SK-N-SH (cell line): ENCODE measurements at places on chromosomes 1 and 21.
A peak's percentile ranks its signal among the peaks of the same experiment; 100 is the strongest.

DNA sequence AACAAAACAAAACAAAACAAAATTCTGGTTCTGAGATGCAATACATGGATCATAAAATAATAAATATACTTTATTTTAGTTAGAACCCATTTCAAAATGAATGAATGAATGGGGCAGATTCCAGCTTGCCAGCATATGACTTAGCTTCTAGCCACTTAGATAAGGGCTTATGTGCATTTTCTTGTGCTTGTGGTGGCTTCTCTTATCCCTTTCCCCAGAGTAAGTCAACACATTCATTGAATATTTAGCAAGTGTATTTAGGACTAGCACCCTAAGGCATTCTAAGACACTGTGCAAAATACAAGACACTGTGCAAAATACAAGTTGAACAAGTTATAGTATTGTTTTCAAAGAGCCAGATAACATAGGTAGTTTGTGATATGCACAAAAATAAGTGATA is 4.7 kb downstream of the ADIPOR1 start:
- no peak overlapping the region for H3K27ac ChIP-seq
- H3K36me3 ChIP-seq, result peaks cover 21% of the 10 kb centered on the region
- no peaks in the 10 kb centered on the region for H3K27me3 ChIP-seq
- H3K4me3 ChIP-seq, result no peak overlapping the region
- no peak for DNase-seq

- H3K36me3 ChIP-seq, result no peaks in the 10 kb centered on the region
- DNase-seq, result no peak
- H3K4me1 ChIP-seq, result no peaks in the 10 kb centered on the region
Observed at GRCh38 chr1:44408632-44409602, 3.9 kb downstream of the RNF220 start.

DNA sequence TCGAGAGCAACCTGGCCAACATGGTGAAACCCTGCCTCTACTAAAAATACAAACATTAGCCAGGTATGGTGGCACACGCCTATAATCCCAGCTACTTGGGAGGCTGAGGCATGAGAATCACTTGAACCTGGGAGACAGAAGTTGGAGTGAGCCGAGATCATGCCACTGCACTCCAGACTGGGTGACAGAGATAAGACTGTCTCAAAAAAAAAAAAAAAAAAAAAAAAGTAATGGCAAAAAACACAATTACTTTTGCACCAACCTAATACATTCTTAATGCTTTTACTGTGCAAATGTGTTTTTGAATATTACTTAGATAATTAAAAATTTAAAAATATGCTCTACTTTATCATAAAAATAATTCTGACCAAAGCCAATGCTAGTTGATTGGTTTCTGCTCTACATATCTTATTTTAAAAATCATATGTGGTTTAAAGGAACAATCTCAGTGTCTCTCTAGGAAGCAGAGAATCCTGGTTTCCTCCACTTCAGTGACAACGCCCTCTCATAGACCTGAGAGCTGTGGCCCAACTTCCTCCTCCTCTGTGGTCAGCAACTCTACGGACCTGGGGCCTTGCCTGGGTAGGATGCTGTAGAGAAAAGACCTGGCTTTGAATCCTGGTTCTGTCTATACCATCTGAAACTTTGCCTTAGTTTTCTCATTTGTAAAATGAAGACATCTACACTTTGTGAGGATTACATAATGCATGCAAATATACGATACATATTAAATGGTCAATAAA is 64.7 kb downstream of the TGFBR3 start:
- DNase-seq, result no peak
- no peaks in the 10 kb centered on the region for H3K4me1 ChIP-seq
- H3K27ac ChIP-seq, result no peak overlapping the region
- H3K27me3 ChIP-seq, result peaks cover 17% of the 10 kb centered on the region; the same call in 1 of the 2 replicates

- no peak overlapping the region for H3K27ac ChIP-seq
- H3K27me3 ChIP-seq, result no peaks in the 10 kb centered on the region; the same call in 1 of the 2 replicates
- H3K4me3 ChIP-seq, result no peak overlapping the region
- DNase-seq, result no peak
Observed at GRCh38 chr1:165364568-165365133, 8.1 kb upstream of the LMX1A start.

- H3K27me3 ChIP-seq, result no peaks in the 10 kb centered on the region
- H3K4me1 ChIP-seq, result no peaks in the 10 kb centered on the region; the same call in 1 of the 2 replicates
- no peak for DNase-seq
- no peak overlapping the region for H3K4me3 ChIP-seq
- H3K27ac ChIP-seq, result no peak overlapping the region
Observed at GRCh38 chr1:193634470-193634869, 448.1 kb upstream of the B3GALT2 start.

GRCh38 chr1:87061742-87062156 is 147.3 kb downstream of the HS2ST1 start:
- no peak overlapping the region for H3K4me3 ChIP-seq
- DNase-seq, result no peak
- no peaks in the 10 kb centered on the region for H3K36me3 ChIP-seq
- H3K4me1 ChIP-seq, result no peaks in the 10 kb centered on the region
- no peaks in the 10 kb centered on the region for H3K27me3 ChIP-seq

DNA sequence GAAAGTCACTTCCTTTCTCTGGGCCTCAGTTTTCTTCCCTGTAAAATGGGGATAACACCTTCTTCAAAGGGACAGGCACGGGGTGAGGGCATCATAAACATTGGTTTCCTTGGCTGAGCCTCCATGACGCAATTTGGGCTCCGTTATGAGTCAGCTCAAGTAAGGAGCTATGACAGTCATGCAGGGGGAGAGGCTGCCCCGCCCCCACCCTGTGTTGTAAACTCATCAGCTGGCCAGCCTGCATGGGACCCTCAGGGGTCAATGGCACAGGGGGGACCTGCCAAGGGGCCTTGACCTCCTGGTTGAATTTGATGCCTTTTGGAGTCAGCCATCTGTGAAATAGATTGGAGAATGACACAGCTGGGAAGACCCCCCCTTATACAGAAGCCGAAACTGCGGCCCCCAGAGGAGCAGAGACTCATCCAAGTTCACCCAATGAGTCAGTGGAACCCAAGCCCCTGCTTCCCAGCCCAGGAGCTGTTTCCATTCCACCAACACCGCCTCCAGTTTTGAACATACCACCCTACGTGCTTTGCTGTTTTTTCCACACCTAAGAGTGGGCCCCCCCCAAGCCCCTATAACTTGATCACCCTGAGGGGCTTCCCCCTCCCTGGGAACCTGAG is 36.8 kb upstream of the RUNX3 start:
- no peak overlapping the region for H3K4me3 ChIP-seq
- H3K27me3 ChIP-seq, result no peaks in the 10 kb centered on the region
- DNase-seq, result no peak

DNA sequence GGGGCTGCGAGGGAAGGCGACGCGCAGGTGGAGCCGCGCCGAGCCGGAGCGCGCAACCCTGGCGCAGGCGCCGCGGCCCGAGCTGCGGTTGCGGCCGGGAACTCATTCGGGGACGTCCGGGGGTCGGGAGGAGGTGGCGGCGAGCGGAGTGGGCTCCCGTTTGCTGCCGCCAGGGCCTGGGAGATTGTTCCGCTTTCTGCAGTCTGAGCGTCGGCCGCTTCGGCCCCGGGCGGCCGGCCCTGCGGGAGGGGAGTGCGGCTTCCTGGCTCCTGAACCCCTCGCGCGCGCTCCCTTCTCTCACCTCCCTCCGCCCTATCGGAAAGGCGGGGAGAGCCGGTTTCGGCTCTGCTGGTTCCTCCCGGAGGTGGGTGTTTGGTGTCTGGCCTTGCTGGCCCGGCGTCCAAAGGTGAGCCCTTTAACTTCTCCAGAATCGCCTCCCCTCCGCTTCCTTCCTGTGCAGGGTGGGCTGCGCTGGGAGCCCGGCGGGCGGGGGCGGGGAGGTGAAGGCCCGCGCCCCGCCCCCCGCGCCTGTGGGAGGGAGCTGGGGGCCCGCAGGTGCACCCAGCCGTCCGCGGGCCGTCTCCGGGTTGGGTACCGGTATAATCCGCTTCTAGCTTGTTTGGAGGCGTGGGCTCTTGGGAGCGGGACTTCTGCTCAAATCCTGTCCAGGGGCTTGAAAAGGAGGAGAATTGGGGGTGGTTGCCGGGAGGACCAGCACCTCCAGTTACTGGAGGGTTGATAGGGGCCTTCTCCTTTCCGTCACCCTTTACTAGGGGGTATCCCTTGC is 683 bp downstream of the LRRC8D start:
- H3K27me3 ChIP-seq, result no peaks in the 10 kb centered on the region
- no peaks in the 10 kb centered on the region for H3K36me3 ChIP-seq

DNA sequence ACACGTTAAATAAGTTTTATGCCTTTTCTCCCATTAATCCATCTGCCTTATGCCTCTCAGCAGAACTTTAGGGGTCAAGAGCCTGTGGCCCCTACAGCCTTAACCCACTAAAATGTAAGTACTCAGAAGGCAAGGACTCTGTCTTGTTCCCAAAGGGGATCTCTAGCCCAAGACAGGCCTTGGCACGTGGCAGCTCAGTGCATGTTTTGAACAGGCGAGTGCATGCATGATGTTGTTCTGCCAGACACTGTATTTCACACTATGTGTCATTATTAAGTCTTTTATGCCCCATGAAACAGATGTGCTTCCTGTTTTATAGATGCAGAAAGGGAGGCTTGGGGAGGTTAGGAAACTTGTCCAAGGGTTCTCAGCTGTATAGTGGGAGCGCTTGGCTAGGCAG is 102.8 kb downstream of the ETS2 start:
- no peaks in the 10 kb centered on the region for H3K27me3 ChIP-seq
- H3K36me3 ChIP-seq, result no peaks in the 10 kb centered on the region
- no peaks in the 10 kb centered on the region for H3K4me1 ChIP-seq
- H3K27ac ChIP-seq, result no peak overlapping the region
- H3K4me3 ChIP-seq, result no peak overlapping the region
- DNase-seq, result no peak

DNA sequence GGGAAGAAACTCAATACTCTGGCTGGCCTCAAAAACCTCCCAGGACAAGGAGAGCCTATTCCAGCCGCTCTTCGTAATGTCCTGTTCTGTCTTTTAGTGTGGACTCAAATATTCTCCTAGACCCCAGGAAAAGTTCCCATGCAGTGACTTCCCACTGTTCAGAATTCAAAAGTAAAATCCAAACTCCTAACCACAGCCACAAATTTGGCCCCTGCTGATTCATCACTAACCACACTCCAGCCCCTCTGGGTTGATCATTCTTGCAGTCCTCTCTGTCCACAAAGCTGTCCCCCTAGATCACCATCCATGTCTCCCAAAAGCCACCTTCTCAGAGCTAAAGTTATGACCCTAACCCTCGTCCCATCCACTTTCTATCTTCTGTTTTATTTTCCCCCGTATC is 5.1 kb downstream of the CTNNBIP1 start:
- no peak overlapping the region for H3K4me3 ChIP-seq
- H3K27ac ChIP-seq, result no peak overlapping the region
- DNase-seq, result no peak

DNA sequence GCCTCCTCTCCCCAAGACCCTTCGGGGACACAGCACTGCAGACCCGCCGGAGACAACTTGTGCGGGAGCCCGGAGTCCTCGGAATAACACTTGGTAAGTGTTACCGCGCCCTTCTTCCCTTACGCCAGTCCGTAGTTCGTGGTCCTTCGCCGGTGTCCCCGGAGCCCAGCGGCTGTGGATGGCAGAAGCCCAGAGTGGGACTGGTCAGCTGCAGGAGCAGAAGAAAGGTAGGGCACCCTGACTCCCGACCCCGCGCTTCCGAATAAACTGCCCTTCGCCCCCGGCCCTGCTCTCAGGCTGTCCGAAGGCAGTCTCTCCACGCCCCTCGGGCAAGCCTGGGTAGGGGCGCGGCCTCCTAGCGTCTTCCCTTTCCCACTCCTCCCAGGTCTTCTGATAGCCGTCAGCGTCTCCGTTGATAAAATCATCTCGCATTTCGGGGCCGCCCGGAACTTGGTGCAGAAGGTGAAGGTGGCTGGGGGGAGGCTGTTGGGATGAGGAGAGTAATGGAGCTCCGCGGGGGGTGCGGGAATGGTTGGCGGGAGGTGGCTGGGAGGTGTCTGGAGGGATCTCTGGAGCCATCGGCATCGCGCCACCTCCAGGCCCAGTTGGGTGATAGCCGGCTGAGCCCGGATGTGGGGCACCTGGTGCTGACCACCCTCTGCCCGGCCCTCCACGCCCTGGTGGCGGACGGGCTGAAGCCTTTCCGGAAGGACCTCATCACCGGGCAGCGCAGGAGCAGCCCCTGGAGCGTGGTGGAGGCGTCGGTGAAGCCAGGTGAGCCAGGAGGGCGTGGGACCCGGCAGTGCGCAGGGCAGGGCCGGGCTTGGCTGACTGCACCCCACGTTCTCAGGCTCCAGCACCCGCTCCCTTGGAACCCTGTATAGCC is 4.3 kb downstream of the RUSC1 start:
- peak overlapping the region; percentile 79 for H3K27ac ChIP-seq
- DNase-seq, result peak; percentile 78
- H3K27me3 ChIP-seq, result no peaks in the 10 kb centered on the region
- peaks cover 12% of the 10 kb centered on the region for H3K4me1 ChIP-seq

DNA sequence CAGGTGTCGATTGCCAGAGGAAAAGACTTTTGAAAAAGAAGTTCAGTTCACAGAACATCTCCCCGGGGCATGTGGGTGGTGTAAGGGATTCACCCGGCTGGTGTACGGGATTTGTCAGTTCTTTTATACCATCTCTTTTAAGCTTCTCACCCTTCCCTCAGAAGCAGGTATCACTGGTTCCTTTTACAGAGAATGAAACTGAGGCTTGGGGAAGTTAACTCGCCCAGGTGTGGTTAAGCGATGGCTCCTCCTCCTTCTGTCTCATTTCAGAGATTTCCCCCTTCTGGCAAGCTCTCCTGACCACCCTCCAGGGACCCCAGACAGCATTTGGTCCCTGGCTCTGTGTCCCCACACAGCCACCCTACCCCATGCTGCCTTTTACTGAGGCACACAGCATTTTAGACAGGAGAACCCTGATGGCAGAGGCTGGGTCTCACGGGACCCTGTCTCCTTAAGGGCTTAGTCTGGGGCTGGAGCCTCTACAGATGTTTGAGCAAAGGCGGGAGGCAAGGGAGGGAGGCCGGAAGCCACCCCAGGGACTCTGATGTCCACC is 2.8 kb upstream of the ECE1 start:
- H3K27me3 ChIP-seq, result no peaks in the 10 kb centered on the region
- no peak overlapping the region for H3K4me3 ChIP-seq
- H3K27ac ChIP-seq, result no peak overlapping the region

DNA sequence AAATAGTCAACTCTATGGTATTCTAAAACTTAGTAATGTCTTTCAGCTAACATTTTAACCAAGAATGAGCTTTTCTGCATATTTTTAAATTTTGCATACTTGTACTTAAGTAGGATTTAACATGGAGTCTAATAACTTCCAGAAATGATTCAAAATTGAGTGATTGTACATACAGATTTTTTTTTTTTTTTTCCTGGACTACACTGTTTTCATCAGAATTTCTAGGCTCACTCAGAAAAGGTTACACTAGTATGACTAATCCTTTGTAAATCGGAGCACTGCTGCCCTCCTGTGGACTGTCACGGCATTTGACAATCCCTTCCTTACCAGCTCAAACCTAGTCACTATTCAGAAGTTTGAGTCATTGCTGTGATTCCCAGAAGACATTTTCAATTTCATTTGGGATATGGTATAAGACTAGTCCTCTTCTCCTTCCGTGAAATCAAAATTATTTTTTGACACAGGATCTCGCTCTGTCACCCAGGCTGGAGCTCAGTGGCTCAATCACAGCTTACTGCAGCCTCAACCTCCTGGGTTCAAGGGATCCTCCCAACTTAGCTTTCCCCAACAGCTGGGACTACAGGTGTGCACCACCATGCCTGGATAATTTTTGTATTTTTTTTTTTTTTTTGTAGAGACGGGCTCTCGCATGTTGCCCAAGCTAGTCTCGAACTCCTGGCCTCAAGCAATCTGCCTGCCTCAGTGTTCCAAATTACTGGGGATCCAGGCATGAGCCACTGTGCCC is 45.5 kb downstream of the CD46 start:
- H3K4me3 ChIP-seq, result peak overlapping the region; percentile 4; the same call in 1 of the 2 replicates
- peak; percentile 68 for DNase-seq
- no peaks in the 10 kb centered on the region for H3K27me3 ChIP-seq

- no peak overlapping the region for H3K4me3 ChIP-seq
- H3K4me1 ChIP-seq, result no peaks in the 10 kb centered on the region
- H3K27ac ChIP-seq, result no peak overlapping the region
- DNase-seq, result no peak
- no peaks in the 10 kb centered on the region for H3K27me3 ChIP-seq
Observed at GRCh38 chr1:83670909-83671565, 327.9 kb downstream of the TTLL7 start.
